ENCODE measurements at places on chromosomes 3 and 15.

GRCh38 chr3:174198199-174198598 is 660.9 kb upstream of the NAALADL2 start:
- DNase-seq, result no peak

- no peak for DNase-seq
These were observed 65.0 kb downstream of the CEMIP start for GRCh38 chr15:80844011-80844732.

GRCh38 chr3:60080648-60081047 is 1030.8 kb upstream of the CFAP20DC start:
- no peak for DNase-seq

DNA sequence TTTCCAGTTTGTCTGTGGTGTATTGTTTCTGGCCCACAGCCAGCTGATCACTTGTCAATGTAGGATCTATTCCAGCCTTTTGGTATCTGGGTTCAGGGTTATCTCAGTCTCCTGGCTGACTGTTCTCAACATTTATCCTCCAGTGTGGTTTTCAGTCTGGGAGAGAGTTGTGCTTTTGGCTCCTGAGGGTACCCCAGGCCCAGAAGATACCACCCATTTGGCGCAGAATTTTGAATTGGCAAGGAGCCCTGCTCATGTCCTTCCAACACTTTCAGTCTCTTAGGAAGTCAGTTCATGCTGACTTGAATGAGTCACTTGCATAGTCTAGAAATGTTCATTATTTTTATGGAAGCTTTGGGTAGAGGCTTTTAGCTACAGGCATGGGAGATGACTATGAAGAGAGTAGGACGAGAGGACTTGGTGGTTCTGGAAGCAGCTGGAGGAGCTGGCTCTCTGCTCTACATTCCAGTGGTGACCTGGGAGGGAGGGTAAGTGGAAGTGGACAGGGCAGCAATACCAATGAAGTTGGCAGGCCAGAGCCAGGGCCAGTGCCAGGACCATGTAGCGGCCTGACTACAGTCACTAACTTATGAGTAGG is 7.2 kb downstream of the POLR2H start:
- no peak for DNase-seq

DNA sequence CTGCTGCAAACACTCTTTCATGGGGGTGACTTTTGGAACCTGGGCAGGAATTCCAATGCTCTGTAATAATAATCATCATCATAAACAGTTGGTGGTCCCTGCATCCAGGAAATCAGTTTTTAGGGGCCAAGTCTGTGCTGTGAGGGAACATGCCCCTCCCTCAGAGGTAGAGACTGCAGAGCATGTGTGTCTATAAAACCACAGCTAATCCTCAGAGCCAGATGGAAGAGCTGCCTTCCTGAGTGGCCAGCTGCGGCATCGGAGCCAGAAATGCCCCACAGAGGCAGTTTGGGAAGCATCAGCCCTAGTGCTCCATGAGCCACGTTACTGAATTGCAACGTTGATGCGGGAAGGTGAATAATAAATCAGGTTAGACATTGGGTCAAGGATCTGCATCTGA is 12.9 kb upstream of the TPM1 start:
- no peak for DNase-seq

DNA sequence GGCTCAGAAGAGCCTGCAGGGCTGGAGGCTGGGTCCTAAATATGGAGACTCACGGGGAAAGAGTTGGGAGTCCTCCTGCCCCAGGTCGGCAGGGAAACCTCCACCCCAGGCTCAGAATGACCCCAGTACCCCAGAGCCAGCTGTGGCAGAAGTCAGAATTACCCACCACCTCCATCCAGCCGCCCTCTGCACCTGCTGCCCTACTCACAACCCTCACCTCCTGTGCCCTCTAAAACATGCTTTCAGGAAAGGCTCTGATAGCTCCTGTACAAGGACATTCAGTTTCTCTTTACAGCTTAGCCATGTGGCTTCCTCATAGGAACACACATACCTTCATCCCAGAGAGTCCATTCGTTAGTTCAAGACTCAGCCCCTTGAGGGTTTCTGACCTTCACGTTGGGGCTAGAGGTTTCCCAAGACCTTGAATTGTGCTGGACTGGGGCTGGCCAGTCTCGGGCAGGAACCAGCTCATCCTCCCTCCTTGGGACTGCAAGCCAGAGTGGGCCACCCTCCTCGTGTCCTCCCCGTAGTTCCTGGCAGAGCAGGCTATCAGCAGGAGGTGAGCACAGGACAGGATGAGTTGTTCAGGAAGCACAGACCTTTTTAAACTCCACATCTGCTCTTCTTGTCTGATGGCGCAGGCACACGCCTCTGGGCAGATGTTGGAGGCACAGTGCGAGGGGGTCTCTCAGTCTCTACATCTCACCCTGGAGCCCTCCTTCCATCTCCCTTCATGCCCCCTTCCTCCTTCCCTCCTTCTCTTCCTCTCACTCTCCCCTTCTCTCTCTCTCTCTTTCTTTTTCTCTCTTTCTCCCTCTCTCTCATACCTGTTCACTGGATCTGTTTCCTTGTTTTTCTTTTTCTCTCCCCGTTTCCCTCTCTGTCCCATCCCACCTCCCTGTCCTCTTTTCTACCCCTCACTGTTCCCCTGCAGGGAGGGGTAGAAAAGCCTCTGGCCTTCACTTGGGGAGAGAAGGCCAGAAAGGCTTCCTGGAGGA is 55.9 kb upstream of the NR2C2 start:
- no peak for DNase-seq

GRCh38 chr15:33055962-33056361 is 138.6 kb downstream of the FMN1 start:
- DNase-seq, result no peak

GRCh38 chr3:134544316-134544715 is 58.5 kb downstream of the CEP63 start:
- no peak for DNase-seq

DNA sequence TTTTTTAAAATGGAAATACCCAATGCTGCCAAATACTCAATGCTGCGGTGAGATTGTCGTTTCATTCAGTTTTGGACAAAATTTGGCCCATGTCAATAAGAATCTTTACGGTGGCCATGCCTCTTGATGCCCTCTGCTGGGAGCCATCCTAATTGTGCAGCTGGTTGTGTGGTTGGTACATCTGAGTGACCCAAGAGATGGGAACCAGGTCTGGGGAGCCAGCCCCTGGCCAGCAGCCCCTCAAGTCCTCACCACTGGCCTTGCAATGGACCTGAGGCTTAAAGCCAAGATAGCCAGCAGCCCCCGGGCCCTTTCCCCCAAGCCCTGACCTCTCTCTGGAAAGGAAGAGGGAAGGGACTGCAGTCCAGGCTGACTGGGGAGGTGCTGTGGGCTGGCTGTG is 36.4 kb upstream of the ESYT3 start:
- no peak for DNase-seq

GRCh38 chr3:168284728-168285127 is 189.0 kb upstream of the GOLIM4 start:
- no peak for DNase-seq

DNA sequence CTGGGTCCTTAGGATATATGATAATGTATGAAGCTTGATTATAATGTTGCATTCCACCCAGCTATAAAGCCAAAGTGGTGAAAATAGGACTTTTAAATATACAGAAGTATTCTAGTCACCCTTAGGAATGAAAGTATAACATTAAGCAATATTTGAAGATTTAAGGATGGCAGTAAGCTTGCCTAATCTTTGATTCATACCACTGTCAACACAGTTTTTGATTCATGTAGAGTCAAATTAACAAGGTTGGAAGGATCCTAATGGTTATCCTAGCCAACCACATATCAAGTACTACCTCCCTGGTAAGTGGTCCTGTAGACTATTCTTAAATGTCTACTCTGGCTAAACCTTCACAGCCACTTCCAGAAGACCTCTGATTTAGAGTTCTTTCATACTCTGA is 18.6 kb downstream of the ARIH1 start:
- DNase-seq, result no peak

DNA sequence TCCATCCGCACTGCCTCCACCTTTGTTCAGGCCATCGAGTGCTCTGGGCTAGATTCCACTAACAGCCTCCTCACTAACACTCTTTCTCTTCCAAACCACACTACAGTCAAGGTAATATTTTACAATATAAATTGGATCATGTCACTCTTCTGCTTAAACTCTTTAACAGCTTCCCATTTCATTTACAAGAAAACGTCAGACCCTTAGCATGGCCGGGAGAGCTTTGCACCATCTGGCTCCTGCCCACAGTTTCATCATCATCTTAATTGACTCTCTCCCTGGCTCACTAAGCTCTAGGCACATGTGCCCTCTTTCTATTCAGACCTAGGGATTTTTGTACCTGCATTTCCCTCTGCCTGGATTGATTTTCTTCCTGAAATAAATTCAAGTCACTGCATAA is 354.7 kb downstream of the FGF12 start:
- DNase-seq, result no peak

DNA sequence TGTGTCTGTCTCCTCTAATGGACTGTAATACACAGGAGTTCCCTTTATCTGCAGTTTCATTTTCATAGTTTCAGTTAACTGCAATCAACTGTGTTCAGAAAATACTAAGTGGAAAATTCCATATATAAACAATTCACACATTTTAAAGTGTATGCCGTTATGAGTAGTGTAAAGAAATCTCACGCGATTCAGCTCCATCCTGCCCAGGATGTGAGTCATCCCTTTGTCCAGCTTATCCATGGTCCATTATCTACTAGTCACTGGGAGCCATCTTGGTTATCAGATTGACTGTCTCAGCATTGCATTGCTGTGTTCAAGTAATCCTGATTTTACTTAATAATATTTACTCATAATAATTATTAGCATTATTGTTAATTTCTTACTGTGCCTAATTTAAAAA is 14.5 kb downstream of the ZPLD1 start:
- no peak for DNase-seq

Data from omental fat pad (tissue), 4 donors.